Hair follicular keratinocyte (primary cell): ENCODE measurements at places on chromosomes 12 and 14. TPM values are rescaled to one million over a fixed set of nuclear protein-coding genes. Genes with fewer than 3 reads are reported as not detected.

The FOXM1 gene
- 12.4 and 46.7 TPM in 2 replicates for total RNA-seq

The DEGS2 gene
- total RNA-seq, result 0.23 TPM in 1 of 2 replicates, not detected in the other

The NKX2-1 gene
- not detected in 2 replicates for total RNA-seq

The INSM2 gene
- not detected in 2 replicates for total RNA-seq

The GPR65 gene
- total RNA-seq, result 0.04 TPM in 1 of 2 replicates, not detected in the other

The ZFYVE1 gene
- 9.2 and 9.4 TPM in 2 replicates for total RNA-seq

The LIN52 gene
- 4.0 and 4.8 TPM in 2 replicates for total RNA-seq

The KLRK1 gene
- 0.31 TPM in 1 of 2 replicates, not detected in the other for total RNA-seq

The OTUB2 gene
- total RNA-seq, result 2.4 and 3.5 TPM in 2 replicates

The TMEM19 gene
- 9.5 and 20.4 TPM in 2 replicates for total RNA-seq

The CMKLR1 gene
- total RNA-seq, result 0.34 TPM in 1 of 2 replicates, not detected in the other

The ASIC1 gene
- total RNA-seq, result 3.5 and 8.4 TPM in 2 replicates

The ACOT6 gene
- not detected in 2 replicates for total RNA-seq
